Calu3 (cell line): ENCODE measurements at places on chromosomes 5 and 9.

DNA sequence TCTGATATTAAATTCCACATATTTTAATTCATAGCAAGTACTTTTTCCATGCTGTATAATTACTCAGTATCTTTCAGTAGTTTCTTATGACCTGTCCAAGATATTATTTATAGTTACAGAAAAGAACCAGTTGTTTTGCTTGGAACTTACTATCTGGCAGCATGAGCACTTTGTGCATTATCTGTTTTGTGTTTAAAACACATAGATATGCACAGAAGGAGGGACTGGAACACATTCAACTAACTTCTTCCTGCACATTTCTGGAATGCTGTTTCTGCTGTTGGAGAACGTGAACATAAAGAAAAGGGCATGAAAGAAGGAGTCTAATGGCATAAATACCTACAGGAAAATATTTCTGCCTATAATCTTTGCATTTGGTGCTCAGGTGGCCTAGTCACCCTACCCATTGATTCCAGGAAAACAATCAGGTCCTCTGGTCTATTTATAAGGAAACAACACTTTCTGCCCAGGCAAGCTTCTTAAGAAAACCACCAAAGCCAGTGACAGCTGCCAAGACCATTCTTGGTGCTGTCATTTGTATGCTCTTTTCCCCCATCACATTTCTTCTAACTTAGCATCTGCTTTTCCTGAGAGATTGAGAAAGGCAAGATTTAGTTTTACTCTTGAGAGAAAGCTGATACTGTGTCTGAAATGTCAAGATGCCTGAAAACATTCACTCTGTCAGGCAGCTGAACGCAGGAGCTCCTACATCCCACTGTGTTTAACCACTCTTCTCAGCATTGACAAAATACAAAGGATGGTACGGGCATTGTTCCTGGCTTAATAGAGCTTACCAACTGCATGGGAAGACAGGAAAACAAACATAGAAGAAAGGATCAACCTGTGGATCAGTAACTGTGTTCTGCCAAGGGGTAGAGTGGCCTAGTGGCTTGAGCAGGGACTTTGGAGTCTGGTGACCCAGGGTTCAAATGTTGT is 40.3 kb downstream of the RAB3C start:
- DNase-seq = no peak

DNA sequence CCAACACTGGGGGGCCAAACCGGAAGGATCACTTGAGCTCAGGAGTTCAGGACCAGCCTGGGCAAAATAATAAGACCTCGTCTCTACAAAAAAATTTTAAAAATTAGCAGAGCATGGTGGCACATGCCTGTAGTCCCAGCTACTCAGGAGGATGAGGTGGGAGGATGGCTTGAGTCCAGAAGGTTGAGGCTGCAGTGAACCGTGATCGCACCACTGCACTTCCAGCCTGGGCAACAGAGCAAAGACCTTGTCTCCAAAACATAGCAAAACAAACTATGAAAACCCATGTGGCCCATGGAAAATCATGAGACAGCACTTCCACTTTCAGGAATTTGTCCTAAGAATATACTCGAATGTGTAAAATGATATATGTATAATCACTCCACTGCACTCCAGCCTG is 6.1 kb downstream of the SETX start:
- no peak for DNase-seq

DNA sequence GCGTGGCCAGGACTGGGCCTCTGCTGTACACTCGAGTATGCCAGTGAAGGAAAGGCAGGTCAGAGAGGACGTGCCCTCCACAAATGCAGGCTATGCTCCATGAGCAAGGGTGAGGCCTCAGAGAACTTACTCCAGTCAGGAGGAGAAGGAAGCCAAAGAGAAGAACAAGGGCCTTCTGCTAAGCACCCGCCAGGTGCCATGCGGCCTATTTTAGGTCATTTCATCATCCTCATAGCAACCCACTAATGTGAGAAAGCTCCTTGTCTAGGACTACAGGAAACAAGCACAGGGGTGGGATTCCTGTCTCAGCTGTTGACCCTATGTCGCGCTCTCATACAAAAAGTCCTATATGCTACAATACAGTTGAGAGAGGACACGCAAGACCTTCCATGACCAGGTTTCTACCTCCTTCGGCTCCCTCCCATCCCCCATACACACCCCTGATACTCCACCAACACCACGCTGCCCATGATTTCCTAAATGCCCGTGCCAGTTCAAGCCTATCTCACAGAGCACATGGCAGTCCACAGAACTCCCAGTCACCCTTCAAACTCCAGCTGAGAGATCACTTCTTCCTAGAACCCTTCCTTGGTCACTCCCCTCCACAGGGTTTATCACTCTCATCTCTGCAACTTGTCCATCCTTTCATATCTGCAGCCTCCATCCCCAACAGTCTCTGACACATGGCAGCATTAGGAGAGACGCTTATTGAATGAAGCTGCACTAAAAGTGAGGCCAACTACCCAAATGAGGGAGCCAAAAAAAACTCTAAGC is 26.8 kb downstream of the PSMB7 start:
- DNase-seq = no peak

DNA sequence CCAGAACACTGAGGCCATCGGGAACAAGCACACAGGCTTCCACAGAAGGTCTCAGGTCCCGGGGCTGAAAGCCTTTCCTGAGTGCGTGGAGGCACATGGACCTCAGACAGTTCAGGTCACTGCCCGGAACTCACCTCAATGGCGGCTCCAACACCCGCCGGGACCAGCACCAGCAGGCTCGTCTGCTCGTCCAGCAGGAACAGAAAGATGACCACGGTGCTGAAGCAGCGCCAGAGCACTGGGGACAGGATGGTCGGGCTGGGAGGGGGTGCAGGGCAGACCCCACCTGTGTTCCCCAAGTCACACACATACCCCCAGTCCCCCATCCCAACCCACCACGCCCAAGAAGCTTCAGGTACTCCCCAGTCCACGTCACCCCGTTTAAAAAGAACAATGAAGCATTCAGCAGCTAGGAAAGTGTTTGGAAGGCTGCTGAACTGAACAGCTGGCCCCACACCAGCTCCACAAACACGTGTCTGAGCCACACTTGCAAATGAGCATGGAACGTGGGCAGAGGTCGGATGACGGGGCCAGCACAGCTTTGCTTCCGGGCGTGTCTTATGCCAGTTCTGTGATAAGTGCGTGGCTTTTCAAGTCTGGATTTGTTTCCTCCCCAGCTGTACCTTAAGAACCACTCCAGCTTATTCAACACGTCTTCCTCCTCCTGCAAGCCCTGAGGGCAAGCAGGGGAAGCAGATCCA is 14.6 kb downstream of the CLPTM1L start:
- DNase-seq = no peak

- peak; percentile 13 for DNase-seq
Observed at GRCh38 chr5:41747301-41747700, 122.9 kb downstream of the OXCT1 start.
